ENCODE measurements at places on chromosomes 4 and X.

DNA sequence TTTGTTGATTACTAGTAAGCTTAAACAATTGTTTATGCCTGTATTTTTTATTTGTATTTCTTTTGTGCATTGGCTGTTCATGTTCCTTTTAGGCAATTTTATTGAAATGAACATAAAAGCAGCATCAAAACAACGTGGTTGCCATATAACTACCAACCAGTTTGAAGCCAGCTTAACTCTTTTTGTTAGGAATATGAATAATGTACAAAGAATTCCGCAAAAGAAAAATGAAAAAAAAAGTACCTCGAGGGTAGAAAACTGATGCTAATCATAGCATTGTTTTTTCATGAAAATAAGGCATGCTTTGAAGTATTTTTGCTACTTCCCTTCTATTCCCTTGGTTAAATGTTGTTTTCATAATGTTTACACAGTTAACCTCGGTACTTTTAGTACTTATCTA lies 1024.0 kb upstream of the SLIT2 start:
- no peak for DNase-seq

DNA sequence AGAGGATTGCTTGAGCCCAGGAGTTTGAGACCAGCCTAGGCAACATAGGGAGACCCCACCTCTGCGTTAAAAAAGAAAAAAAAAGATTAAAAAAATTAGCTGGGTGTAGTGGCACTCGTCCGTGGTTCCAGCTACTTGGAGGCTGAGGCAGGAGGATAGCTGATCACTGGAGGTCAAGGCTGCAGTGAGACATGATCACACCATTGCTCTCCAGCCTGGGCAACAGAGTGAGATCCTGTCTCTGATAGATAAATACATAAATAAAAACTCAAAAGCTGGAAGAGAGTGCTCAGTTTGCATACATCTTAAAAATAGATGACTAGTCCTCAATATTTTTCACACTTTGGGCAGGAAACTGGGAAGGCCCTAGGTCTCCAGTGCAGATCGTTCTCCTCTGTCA lies 54.1 kb downstream of the TMEM131L start:
- DNase-seq: no peak

- DNase-seq: no peak
Measured at GRCh38 chr4:7442574-7443162, 7.9 kb upstream of the PSAPL1 start.

DNA sequence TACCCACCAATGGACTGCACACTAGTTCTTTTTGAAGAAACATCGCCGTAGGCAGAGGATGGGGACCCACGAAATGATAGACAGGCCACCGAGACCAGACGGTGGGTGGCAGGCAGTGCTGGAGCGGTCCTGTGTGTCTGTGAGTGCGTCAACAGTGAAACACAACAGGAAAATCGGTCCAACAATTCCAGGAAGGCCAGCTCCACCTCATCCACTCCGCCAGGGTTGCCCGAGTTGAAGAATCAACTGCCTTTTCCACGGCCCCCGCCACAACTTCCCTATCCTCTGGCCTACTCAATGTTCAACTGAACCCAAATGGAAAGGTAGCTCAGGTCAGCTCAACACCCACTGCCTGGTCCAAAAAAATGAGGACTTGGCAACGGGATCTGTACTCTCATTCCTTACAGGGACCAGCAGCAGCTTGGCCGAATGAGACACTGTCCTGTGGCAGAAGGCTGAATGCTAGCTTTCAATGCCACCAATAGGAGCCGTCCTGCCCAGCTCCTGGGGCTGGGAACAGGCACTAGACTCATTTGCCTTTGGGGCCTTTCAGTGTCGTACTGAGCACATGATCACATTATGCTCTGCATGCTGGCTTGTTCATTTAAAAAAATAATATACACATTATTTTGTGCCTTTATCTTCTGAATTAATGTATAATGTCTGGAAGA lies 43.5 kb downstream of the MID1 start:
- no peak for DNase-seq
